Cerebellar nuclear complex (tissue), 1 donor: ENCODE measurements at places on chromosomes 5 and 9.

- no peak for DNase-seq
Measured at GRCh38 chr5:128784726-128785125, 180.6 kb upstream of the SLC27A6 start.

GRCh38 chr5:175285261-175285660 lies 158.7 kb downstream of the DRD1 start:
- DNase-seq = no peak

GRCh38 chr5:114362197-114362976 lies 517 bp downstream of the KCNN2 start:
- peak; percentile 22 for DNase-seq

DNA sequence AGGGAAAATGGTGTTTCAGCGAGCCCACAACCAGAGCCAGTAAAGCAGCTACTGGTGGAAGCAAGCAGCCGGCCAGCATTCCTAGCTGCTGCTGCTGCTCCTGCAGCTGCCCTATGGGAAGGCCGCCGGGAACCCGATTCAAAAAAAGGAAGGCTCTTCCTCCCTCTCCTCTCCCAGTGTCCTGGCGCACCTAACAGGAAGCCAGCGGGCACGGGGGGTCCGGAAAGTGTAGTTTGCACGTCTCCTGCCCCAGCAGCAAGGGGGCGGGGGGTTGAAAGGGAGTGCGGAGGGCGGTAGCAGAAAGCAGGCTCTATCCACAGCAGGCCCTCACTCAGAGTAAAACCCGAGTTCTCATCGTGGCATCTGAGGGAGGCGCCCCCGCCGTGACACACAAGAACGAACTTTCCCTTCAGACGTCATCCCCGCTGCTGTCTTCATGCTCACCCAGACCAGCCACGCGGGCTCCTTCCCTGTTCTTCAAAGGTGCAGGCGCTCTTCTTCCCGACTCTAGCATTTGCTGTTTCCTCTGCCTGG lies 16.5 kb downstream of the GRXCR2 start:
- DNase-seq = no peak

DNA sequence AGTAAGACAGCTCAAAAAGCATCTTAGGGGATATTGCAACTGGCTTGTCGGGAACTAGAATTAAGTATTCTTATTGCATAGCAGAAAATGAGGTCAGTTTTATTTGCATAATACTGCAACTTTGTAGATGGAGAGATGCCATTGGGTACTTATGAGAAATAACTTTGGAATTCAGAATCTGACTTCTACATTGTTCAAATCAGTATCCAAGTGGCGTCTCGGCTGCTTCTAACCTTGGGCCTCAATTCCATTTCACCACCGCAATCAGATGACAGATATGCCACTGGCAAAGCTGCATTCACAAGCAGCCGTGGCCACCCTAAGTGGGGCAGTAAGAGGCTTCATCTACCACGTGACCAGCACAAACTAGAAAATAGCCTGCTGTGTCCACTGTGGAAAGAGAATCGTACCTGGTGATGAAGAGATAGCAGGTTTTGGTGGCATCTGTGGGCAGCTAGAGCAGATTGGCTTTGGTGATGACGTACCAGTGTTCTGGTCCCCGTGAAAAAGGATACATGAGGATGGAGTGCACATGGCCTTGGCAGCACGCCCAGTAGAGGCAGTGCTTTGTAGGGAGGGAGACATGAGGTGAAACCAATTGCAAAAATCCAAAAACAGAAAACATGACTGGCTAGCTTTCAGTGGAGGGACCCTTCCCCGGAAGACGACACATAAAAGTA lies 116.6 kb downstream of the KLHL3 start:
- peak; percentile 56 for DNase-seq

DNA sequence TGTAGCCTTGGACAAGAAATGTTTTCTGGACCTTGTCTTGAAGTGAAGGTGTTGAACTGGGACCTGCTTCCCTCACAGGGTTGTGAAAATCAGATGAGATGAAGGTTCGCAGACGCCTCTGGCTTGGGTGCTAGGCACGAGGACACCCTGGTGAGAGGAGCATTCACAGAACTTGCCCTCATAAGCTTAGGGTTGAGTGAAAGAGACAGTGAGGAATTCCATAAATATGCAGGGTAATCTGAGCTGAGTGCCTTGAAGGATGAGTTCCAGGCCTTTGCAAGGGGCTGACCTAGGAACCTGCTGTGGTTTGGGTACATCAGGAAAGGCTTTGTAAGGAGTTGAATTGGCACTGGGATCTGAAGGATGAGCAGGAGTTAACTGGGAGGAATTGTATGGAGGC lies 75.7 kb upstream of the SAP30L start:
- no peak for DNase-seq

- DNase-seq = no peak
Measured at GRCh38 chr5:167638816-167639215, 652.6 kb upstream of the WWC1 start.

DNA sequence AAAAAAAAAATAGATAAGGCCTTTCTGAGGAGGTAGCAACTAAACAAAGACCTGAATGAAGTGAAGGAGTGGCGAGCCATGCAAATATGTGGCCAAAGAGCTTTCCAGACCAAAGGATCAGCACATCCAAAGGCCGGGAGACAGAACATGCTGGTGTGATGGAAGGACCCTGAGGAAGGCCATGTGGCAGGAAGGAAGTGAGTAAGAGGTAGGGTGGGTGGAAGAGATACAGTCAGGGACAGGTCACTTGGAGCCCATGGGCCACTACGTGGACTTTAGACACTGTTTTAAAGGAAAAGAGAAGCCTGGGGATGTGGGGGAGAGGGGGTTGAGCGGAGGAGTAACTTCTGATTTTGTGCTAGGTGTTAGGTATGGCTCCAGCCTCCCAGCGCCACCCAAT lies 31.3 kb downstream of the SPRY4 start:
- no peak for DNase-seq
